ENCODE measurements at places on chromosomes 6 and 20. TPM values are rescaled to one million over a fixed set of nuclear protein-coding genes. Genes with fewer than 3 reads are reported as not detected.
A peak's percentile ranks its signal among the peaks of the same experiment; 100 is the strongest.

The KIAA0408 gene
- total RNA-seq = 3.1 TPM

The EPB41L1 gene
- total RNA-seq = 31.1 TPM

The MCCD1 gene
- not detected for total RNA-seq

The RNF114 gene
- total RNA-seq = 73.4 TPM

The C20orf144 gene
- 0.26 TPM for total RNA-seq

The SFTA2 gene
- not detected for total RNA-seq

The FAM217A gene
- not detected for total RNA-seq

The CCN6 gene
- not detected for total RNA-seq

The NHLRC1 gene
- total RNA-seq = 1.0 TPM

The TBXT gene
- total RNA-seq = 0.31 TPM

DNA sequence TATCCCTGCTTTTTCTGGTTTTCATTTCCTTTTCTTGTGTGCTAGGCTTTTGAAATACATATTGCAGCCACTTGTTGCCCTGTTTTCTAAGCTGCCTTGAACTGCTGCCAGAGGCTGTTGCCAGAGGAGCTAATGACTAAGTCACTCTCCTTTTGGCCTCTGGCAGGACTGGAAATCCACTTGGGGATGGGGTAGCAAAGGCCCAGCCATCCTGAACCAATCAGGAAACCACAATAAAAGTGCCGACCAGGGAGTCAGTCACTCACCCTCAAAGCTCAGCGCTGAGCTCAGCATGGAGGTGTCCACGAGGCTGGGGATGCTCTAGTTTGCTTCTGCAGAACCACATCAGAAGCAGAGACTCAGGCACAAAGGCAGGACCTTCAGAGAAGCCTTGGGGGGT, 813.0 kb downstream of the DHX35 start:
- no peak for DNase-seq

GRCh38 chr6:89242574-89243330, 25.6 kb upstream of the GABRR1 start:
- peak; percentile 46 for DNase-seq

DNA sequence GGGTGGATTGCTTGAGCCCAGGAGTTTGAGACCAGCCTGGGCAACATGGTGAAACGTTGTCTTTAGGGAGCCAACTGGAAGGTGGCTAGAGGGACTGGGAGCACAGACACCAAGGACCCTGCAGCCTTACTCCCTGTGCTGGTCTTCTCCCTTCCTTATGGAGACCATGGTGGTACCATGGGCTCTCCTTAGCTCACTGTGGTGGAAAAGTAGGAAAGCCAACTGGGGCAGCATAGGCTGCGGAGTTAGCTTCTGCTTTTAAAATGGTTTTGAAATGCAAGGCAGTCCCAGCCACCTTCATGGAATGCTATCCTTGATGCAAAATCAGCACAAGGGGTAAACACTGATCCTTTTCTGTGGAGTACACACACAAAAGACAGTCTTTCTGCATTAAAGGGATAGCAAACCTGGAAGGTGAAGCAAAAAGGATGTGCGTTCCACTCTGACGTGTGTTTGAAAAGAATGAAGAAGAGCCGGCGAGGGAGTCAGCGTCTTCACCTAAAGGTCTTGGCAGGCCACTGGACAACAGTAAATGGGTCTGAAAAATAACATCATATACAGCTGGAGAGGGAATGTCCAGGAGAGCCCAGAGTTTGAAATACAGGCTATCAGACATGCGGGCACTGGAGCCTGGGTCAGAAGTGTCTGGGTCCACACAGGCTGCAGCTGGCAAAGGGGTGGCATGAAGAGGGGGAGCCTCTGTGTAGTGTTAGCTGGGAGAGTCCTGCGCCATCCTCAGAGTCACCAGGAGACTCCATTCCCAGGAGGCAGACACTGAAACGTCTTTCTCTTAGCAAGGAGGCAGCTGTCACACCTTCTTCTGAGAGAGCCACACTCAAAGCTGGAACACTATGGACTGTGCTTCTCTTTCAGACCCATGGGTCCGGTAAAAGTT, 58.5 kb downstream of the GPR6 start:
- no peak for DNase-seq

DNA sequence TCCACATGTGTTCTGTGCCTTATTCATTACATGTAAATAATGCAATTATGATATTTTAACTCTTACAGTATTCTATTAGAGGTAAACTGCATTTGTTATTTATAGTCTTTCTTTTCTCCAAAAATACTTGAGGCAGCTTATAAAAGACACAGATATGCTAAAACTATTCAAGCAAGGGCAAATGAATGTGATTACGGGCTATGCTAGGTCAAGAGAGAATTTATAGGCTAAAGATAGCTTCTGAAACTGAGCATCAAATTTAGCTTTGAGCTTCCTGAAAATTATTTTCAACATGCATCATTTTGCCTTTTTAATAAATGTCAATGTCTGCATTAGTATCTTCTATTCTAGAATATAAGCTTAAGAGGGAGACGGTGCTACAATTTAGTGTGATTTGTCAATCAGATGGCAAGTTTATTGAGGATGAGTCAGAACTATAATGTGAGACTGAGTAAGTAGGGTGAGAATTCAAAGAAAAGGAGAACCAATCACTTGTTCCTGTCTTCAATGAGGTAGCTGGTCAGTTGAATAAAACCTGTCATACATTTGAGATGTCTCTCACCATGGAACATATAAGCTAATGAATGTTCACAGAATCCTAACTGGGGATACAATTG, 669.4 kb upstream of the CITED2 start:
- DNase-seq = no peak

- no peak for DNase-seq
Observed at GRCh38 chr6:120282005-120282404, 932.4 kb upstream of the MAN1A1 start.

DNA sequence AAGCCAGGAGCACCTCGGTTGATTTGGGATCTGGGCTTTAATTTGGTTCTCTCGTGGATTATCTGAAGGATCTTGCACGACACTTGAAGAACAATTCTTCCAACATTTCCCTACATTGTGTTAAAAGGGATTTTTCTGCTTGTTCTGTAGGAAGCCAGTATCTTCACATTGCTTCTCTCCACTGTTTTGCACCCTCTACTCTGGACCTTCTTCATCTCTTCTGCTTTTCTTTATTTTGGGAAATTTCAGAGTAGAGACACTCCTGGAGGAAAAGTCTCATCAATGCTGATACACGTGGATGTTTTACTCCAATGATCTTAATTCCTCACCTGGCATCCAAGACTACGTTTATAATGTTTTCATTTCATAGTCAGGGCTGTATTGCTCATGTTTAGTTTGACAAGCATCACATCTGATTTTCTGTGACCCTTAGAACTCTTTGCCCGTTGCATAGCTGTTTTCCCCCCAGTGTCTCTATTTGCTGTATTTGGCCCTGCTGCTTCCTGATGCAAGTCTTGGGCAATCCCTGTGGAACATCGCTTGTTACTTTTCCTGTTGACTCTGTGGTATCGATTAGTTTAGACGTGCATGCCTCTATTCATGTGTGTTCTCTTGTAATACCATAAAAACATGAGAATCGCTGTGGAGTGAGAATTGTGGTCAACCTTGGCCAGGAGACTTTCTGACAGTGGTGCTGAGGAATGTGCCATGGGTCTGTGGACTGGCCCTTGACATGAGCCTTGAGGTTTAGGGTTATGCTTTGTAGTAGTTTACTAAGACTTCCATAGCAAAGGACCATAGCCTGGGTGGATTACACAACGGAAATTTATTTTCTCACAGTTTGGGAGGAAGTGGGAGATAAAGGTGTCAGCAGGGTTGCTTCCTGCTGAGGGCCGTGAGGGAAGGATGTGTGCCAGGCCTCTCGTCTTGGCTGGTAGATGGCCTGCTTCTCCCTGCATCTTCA, 12.5 kb downstream of the PLCB1 start:
- DNase-seq = peak; percentile 40

DNA sequence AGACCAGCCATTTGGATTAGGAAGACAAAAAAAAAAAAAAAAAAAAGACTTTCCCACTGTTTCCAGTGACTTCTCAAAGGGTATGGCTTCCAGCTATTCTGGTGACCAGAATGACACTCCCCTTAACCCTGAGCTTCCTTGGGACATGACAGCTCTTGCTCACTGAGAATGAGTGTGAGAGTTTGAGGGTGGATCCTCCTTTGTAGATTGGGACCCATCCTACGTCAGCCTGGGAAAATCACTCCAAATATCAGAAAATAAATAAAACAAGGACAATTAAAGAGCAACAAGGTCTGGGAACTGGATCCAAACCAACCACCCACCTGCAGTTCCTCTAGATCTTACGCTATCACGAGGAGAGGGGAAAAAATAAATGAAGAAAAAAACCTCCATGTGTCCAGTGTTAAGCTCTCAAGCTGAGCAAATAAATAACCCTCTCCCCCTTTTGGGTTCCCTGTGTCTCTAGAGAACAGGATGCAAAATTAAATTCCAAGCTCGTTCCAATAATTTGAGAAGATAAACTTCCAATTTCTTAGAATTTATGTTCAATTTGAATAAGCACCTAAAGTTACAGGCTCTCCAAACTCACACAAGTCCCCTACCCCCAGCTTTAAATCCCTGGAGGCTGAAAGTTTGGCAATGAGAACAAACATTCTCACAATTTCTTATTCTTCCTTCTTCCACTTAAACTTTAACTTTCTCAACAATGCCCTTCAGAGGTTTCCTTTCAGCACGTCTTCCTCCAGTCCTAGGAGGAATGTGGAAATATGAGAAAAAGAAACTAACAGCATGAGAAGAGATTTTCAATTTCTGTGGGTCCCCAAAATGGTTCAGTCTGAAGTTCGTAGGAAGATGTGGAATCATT, 170.2 kb downstream of the MTFR2 start:
- DNase-seq = no peak

DNA sequence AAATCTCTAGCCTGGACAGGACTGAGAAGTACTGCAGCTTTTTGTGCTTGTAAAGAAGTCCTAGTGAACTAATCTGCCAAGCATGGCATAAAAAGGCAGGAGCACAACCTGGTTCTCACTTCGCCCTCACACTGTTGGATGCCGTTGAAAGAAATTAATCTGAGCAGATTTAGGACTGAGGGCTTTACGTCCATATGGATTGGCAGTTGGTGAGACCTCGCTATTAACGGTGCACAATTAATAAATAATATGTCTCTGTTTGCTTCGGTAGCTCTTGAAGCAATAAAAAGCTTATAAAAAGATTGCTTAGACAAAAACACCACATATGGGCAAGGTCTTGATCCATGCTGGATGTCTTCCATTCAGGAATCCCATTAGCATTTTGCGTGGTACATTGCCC, 185.6 kb upstream of the EPHA7 start:
- DNase-seq = no peak

DNA sequence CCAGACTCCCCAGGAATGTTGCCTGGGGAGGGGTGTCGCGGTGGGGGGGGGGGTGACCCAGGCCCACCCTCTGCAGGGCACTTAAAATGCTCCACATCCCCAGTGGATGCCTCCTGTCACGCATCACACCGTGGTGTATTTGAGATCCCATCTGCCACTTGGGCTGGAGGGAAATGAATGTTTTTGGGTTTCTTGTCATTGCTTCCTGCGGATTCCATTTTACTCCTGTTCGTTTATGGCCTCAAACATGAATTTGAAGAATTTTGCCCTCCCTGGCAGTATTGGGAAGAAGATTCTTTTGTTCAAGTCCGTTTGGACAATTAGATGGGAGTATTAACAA, 544 bp upstream of the KHDC1 start:
- DNase-seq = no peak

- DNase-seq = no peak
Observed at GRCh38 chr6:133977983-133978895, 25.2 kb downstream of the TBPL1 start.

DNA sequence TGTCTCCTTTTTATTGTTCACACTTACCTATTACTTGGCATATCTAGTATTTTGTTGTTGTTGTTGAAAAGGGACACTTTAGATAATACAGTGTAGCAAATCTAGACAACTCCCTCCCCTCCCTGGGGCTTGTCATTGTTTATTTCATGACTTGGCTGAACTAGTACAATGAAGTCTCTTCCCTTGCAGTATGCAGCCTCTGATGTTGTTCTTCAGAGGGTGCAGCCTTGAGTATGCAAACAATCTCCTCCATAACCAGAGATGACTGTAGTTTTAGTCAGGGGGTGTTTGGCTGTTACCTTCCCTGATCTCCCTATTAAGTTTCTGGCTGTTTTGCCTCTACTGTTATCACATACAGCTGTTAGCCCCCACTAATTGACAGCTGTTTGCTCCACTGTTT, 315.4 kb upstream of the RUNX2 start:
- no peak for DNase-seq

DNA sequence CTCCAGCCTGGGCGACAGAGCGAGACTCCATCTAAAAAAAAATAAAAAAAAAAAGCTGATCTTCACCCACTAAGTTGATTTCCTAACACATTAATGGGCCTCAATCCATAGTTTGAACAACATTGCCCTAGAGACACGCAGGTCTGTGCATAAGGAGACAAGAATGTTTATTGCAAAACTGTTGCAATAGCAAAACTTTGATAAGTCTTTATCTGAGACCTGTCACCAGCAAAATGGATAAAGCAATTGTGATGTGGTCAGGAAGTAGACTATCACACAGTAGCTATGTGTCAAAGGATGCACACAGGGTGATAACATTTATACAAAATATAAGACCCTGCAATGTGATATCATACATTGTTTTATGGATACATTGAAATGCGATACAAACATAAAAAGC, 4.2 kb upstream of the ITPR3 start:
- DNase-seq = no peak

GRCh38 chr6:43339168-43339567, 30.3 kb downstream of the ZNF318 start:
- DNase-seq = no peak

GRCh38 chr6:15487262-15487661, 175.6 kb downstream of the DTNBP1 start:
- DNase-seq = peak; percentile 22

GRCh38 chr20:2822073-2822472, 5.9 kb downstream of the TMEM239 start:
- DNase-seq = no peak

- DNase-seq = peak; percentile 20
Observed at GRCh38 chr20:36320261-36320897, 14.2 kb downstream of the DLGAP4 start.

- DNase-seq = peak; percentile 82
Observed at GRCh38 chr6:157831424-157832249, 8.6 kb downstream of the SNX9 start.

DNA sequence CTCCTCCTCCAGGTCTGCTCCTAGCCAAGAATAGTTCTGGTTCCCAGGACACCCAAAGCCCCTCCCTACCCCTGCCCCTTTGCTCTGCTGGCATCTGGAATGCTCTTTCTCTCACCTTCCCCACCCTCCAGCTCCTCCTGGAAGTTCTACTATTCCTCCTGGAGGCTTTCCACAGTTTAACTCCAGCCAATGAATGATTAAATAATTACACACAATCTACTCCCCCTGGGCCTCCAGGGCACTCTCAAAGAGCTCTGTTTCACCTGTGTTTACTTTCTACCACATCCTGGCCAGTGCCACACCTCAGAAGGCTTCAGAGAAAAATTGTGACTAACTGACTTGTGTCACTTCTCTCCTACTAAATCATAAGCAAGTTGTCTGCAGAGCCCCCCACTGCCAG, 36.2 kb downstream of the GCM1 start:
- no peak for DNase-seq

All from H9 (cell line).